GM23338 (cell line): ENCODE measurements at places on chromosomes 6 and 20. TPM values are rescaled to one million over a fixed set of nuclear protein-coding genes. Genes with fewer than 3 reads are reported as not detected.
A peak's percentile ranks its signal among the peaks of the same experiment; 100 is the strongest.

DNA sequence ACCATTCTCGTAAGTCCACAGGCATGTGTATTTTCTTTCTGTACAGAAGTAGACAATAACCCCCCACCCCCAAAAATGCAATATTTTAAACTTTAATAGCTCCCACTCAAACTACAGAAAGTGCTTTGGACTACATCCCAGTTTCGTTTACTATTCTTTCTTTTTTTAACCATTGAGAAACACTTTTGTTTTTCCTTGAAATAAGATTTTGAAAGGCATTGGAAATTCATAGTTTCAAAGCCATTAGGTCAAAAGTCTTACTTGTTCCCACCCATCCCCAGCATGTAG lies 140.0 kb downstream of the KIF16B start:
- DNase-seq = no peak

SPATA25 gene
- 1.0 and 7.5 TPM in 2 replicates for total RNA-seq

DNA sequence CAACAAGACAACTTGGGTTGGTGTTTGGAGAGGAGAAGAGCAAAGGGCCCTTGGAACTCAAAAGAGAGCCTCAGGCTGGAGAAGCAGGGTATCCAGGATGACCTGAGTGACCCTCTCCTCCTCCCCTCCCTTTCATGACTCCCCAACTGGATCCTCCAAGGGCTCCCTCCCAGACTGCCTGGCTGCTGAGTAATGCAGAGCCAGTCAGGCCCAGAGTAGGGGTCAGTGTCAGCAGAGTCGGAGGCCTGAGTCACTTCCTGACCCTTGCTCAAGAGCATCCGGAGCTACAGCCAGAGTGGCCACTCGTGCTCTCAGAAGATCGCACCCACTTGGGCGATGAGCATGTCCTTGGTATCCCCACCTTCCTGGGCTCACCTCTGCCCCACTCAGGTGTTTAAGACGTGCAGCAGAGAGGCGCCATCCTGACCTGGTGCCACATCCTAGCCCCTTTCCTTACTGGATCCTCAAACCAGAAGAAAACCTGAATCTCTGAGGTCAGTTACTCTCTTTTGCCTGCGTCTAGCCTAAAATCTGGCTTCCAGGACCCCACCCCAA lies 2.8 kb upstream of the MAPK13 start:
- no peak for DNase-seq

SMOC2 gene
- total RNA-seq = 5.1 and 6.5 TPM in 2 replicates

- no peak for DNase-seq
Observed at GRCh38 chr6:99308788-99309187, 40.7 kb downstream of the FAXC start.

GRCh38 chr20:51470499-51470820 lies 72.1 kb downstream of the NFATC2 start:
- DNase-seq = no peak

DNA sequence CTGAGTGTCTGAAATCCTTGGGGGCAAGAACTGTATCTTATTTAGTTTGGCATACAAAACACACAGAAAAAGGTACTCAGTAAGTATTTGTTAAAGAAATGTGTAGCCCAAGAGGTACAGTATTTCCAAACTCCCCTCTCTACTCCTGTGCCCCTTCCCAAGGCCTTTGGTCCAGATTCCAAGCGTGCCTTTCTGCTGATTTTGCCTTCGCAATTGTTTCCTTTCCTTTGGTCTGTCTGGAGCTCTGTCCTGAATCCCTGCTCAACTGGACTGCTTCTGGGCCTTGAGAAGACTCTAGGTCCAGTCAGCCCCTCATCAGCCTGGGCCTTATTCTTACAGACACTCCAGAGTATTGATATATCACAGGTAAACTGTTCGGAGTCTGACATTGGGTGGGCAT lies 122.2 kb upstream of the SYNCRIP start:
- DNase-seq = no peak

DNA sequence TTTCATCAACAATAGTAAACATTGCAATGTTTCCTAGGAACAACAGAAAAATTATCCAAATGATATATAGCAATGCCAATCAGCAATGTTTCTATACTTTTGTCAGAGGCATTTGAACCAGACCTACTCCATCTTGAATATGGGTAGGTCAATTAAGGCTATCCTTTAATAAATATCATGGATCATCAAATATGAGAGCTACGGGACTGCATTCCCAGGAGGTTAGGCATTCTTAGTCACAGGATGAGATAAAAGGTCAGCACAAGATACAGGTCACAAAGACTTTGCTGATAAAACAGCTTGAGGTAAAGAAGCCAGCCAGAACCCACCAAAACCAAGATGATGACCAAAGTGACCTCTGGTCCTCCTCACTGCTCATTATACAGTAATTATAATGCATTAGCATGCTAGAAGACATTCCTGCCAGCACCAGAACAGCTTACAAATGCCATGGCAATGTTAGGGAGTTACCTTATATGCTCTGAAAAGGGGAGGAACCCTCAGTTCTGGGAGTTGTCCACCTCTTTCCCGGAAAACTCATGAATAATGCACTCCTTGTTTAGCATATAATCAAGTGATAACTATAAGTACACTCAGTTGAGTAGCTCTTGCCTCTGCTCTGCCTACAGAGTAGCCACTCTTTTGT lies 8.6 kb upstream of the SERPINB6 start:
- no peak for DNase-seq

GRCh38 chr6:37323580-37323979 lies 30.2 kb upstream of the RNF8 start:
- DNase-seq = no peak

DNA sequence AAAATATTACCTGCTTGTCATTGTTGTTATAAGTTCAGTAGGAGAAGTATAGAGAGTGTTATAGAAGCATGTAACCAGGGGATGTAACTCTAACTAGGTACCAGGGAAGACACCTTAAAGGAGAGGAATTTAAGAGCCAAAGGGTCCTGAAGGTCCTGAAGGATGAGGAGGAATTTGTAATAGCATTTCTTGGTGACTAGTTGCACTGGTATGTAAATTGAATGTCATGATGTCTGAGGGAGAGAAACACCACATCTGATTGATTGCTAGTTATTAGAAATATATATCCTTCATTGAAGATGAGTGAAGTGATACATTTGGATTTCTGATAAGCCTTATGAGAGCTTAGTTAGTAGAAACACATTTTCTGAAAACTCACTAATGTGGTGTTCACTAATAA lies 643.8 kb downstream of the RFPL4B start:
- no peak for DNase-seq

DNA sequence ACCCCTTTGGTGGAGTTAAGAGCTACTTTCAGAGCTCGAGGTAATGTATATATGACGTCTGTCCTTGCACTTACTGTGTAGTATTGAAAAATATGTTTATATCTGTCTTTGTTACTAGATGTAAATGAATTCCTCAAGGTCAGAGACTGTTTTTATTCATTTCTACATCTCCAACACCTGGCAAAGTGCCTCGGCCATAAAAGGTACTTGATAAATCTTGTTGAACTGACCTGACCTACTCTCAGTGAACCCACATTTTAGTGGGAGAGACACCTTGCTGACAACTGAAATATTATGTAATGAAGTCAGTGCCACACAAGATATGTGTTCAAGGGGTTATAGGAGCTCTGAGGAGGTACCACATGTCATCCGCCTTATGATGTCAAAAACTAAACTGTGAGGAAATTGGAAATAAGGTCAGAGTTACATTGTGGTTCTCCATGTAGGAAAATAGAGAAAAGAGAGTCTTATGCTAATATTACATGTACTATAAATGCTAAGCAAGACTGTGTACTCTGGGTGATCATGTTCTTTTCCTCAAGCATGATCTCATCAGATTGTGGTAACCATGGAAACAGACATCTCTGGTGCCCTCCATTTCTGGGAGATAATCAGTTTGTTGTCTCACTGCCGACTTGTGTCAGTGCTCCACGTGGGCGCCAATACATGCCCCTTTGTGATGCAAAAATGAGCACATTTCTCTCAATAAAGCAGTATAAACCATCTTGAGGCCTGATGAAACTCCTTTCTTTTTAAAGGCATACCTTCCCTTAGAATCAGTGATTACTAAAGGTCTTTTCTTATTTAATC lies 5.7 kb upstream of the TMEM30A start:
- peak; percentile 60 for DNase-seq

- DNase-seq = no peak
Observed at GRCh38 chr20:20783450-20783849, 71.0 kb upstream of the RALGAPA2 start.

SCUBE3 gene
- 0.70 and 1.1 TPM in 2 replicates for total RNA-seq

MCCD1 gene
- total RNA-seq = not detected in 2 replicates

GRCh38 chr6:109051301-109052017 lies 43.2 kb downstream of the SESN1 start:
- no peak for DNase-seq

- DNase-seq = no peak
Observed at GRCh38 chr20:57450419-57450818, 59.2 kb downstream of the RBM38 start.

CRISP2 gene
- total RNA-seq = 0.50 and 0.63 TPM in 2 replicates

GRCh38 chr20:5191829-5192569 lies 65.2 kb downstream of the CDS2 start:
- peak; percentile 77 for DNase-seq

GRCh38 chr20:30593572-30593971 lies 663.9 kb upstream of the DEFB115 start:
- peak; percentile 56 for DNase-seq

DNA sequence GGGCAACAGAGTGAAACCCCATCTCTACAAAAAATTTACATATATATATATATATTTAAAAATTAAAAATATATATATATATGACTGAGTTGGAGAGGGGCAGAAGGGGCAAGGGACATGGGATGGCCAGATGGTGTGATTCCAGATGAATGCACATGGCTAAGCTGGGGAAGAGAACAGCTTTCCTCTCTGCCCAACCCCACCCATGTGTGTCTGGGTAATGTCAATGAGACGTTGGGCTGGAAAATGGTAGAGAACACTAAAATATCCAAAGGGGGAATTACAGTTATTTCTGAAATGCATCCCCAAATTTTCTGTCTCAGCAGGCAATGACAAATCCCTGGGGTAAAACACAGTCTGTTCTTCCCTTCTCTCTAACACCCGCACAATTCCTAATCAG lies 31.2 kb upstream of the CCND3 start:
- no peak for DNase-seq

GSTA5 gene
- total RNA-seq = not detected in 2 replicates

- DNase-seq = no peak
Observed at GRCh38 chr6:37699887-37700619, 2.4 kb upstream of the MDGA1 start.

DNA sequence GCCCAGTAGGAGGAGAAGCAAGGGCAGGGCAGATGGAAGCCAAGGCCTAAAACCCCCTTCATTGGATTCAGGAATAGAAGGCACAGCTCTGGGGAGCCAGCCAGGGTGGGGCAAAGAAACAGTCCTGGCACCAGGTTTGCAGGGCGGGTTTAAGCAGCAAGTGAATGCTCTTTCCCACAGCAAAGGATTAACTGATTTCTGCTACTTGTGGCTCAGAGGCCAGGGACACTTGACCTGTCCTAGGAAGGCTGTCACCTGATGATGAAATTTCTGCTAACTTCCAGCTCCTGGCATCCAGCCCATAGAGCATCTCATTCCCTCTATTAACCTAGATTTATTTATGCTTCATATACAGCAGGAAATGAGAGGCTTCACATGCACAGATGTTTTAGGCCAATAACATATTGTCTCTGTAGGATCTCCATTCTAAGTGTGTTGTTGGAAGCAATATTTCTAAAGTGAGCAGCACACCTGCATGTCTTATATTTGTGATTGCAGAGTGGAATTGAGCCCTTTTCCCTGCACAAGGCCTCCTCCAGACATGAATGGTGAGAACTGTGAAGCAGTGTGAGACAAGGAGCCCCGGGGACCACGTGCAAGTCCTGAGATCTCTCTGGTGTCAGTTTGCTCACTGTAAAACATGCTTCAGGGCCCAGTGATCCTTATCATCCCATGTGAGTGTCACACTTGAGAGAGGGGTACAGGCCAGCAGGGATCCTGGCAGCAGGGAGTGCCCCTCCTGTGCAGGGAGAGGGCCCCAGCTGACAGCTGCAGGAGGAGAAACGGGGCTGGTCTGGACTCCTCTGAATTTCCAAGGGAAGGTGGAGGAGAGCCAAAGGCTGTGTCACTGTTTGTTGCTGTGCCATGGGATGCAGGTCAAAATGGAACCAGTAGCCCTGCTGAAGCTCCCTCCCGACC lies 41.1 kb upstream of the CST5 start:
- DNase-seq = no peak

GNRH2 gene
- not detected in 2 replicates for total RNA-seq

DNA sequence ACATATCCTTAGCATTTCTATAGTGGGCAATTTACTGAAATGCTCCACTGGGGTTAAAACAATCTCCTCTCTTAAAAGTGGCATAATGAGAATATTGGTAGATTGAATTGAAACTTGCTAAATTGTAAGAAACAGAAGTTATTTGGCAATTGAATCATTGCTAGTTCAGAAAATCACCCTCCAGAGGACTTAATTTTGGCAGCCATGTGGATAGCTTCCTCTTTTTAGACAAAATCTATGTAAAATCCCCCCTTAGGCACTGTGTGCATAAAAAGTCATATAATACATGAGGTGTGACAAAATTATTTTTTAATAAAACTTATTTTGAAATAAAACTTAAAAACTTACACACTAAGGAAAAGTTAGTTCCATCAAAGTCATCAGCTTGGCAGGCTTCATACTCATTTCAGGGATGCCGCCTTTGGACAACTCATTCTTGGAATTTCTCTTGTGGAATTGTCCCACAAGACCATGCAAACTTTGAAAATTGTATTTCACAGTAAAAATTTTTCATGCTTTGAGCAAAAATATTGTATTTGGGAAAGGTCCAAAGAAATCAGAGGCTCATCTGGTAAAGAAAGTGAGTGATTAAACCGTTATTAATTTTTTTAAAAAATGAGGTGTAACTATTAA lies 473.0 kb downstream of the BCKDHB start:
- DNase-seq = no peak

ZNF337 gene
- total RNA-seq = 6.3 TPM in 2 replicates

BCAS1 gene
- 0.17 TPM in 1 of 2 replicates, not detected in the other for total RNA-seq

GRCh38 chr6:43489277-43490072 lies 12.1 kb downstream of the TJAP1 start:
- no peak for DNase-seq

- peak; percentile 9 for DNase-seq
Observed at GRCh38 chr6:138346302-138347195, 31.2 kb upstream of the SMIM28 start.

DNA sequence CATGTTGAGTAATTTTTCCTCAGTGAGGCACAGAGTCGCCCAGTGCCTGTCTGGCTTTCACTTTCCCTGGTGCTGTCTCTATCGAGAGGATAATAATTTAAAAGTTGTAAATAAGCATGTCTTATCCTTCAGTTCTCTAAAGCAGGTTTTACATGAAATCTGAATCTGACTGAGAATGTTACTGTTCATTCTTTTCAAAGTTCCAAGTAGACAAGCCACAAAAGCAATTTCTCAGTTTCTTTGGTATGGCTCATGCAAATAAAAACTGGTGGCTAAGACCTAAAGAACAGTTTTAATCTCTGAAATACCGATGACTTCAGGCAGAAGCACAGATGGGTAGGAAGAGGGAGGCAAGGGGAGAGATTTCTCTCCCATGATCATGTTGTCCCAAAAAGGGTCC lies 87.6 kb upstream of the GCM1 start:
- no peak for DNase-seq

GRCh38 chr6:41039060-41039998 lies at the start of gene UNC5CL:
TSS of gene UNC5CL (minus strand) at chr6:41039221. CDS start at chr6:41035074, 4,147 bp downstream.
- peak; percentile 88 for DNase-seq

RIPOR3 gene
- 6.0 and 6.3 TPM in 2 replicates for total RNA-seq
